ENCODE measurements at places on chromosomes 12 and 14.

DNA sequence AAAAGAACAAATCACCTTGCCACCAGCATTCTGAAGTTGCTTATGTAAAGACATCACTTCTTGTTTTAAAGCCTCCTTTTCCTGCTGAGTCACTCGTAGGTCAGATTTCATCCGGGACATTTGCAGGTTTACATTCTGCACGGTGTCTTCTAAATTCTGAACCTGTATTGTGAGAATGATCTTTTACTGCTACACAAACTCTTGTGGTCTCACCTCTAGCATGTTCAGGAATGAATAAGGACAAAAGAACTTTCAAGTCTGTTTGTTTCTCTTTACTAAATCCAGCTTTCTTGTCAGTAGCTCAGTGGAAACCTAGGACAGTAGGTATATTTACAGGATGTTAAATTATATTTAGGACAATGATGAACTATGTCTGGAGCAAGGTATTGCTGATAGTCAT, 73.5 kb upstream of the SAV1 start:
- no peak for DNase-seq

GRCh38 chr12:5506821-5507231, 74.9 kb downstream of the NTF3 start:
- no peak for DNase-seq

DNA sequence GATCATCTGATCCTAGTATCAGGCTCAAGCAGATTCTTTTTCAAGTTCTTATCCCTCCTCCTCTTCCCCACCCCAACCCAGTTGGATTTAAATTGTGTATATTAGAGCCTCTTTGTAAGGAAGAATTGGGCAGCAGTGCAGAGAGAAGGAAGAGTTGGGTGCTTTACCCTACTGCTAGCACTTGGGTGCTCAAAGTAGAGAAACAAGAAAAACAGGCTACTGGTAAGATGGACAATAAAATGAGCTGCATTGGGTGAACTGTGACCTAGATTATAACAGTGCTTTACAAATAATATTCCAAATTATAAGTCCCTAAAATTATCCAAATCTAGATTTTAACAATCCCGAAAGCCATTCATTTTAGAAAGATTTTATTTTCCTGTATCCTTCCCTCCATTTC, 363.4 kb upstream of the GARIN6 start:
- DNase-seq, result no peak

GRCh38 chr12:78035901-78036606, 205.4 kb downstream of the NAV3 start:
- DNase-seq, result peak; percentile 62

GRCh38 chr14:24337144-24337823, 2.4 kb upstream of the ADCY4 start:
- DNase-seq, result no peak

DNA sequence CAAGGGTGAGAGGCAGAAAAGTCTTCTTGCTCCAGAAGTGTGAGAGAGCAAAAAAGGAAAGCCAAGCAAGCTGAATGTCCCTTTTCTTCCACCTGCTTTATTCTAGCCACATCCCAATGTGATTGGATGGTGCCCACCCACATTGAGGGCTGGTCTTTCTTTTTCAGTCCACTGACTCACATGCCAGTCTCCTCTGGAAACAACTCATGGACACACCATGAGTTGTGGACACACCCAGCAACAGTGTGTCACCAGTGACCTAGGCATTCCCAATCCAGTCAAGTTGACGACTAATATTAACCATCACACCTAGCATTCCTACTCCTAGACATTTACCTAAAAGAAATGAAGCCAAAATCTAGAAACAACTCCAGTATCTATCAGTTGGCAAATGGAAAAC, 7.2 kb upstream of the DICER1 start:
- no peak for DNase-seq

DNA sequence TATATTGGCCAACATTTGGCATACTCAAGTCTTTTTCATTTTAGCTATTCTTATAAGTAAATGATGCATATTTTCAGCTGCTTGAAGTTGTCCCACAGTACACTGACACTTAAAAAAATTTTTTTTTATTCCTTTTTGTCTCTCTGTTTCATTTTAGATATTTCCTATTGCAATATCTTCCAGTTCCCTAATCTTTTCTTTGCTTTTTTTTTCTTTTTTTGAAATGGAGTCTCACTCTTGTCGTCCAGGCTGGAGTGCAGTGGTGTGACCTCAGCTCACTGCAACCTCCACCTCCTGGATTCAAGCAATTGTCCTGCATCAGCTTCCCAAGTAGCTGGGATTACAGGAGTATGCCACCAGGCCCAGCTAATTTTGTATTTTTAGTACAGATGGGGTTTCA, 217.4 kb upstream of the KRR1 start:
- DNase-seq, result no peak

DNA sequence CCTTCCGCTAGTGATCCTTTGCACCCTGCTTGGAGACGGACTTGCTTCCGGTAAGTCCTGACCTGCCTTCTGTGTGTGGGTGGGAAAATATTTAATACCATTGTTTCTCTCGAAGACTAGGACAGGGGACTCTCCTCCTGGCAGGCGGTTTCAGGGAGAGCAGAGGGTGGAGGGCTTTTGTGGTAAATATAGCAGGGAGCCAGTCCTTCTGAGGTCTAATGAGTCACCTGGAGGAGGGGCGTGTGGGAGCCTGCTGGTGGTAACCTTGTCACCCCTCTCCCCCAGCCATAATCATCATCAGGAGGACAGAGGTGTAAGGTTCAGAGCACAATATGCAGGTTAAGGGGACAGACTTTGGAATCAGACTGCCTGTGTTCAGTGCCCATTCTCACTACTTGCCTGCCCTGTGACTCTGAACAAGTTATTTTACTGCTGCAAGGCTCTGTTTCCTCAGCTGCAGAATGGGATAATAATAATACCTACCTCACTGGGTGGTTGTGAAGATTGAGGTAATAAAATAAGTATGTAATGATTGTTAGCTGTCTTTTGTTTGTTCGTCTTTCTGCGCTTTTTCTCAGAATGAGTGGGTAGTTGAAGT, 47.4 kb downstream of the SUSD6 start:
- no peak for DNase-seq

GRCh38 chr12:131785763-131786330, 42.3 kb upstream of the MMP17 start:
- DNase-seq, result no peak

Data from MV-4-11 (cell line).